ENCODE measurements at places on chromosomes 5 and 9.

GRCh38 chr5:77449981-77450380, 42.1 kb downstream of the WDR41 start:
- DNase-seq: no peak

GRCh38 chr9:99058964-99059921, 45.7 kb upstream of the TGFBR1 start:
- no peak for DNase-seq

- DNase-seq: no peak
Measured at GRCh38 chr5:116234681-116235080, 149.9 kb downstream of the COMMD10 start.

DNA sequence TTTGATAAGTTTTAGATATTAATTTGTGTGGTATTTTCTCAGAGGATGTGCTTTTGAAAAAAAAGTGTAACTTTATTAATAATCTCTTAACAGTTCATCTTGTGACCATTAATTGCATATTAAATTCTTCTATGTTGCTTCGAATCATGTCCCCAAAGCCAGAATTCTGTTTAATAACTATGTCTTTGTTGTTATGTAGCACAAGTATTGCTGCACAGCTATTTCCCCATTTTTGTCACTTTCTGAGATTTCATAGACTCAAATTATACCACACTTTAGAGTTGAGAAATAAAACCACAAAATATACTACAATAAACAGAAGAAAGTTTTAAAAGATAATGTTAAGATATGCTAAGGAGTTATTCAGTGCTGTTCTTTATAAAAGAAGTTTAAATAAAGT, 2.8 kb downstream of the MEF2C start:
- no peak for DNase-seq

- no peak for DNase-seq
Measured at GRCh38 chr9:3308609-3309008, 217.2 kb downstream of the RFX3 start.

- no peak for DNase-seq
Measured at GRCh38 chr5:50694027-50694590, 27.7 kb downstream of the PARP8 start.

DNA sequence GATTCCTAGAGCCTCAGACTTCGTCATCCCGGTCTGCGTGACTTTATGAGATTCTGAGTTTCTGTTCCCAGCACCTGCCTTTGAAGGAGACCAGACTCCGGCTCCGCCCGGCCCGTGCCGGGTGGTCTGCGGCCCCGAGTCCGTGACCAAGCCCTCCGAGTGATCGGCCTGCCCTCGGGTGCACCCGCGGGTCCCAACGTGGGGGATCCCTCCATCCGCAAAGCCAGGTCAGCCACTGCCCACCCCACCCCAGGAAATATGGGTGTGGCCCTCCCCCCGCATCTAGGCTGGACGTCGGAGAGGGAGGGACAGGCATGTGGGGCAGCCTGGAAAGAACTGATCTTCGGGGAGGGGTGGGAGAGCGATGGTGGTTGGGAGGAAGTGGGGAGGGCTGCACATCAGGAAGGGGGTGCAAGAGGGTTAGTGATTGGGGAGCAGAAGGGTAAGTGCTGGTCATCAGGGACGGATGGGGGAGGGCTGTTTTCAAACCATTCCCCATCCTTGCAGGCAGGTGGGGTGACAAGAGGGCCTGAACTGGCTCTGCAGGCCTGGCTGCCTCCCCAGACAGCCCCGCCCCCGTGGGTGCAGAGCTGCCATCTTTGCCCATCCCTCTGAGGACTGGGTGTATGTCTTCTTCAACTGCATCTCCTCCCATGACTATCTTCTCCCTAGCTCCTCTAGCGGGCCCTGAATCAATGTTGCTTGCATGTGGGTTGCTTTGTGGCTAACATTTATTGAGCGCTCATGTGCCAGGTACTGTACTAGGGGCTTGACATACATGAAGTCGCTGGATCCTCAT, 747 bp downstream of the LRSAM1 start:
- DNase-seq: no peak

DNA sequence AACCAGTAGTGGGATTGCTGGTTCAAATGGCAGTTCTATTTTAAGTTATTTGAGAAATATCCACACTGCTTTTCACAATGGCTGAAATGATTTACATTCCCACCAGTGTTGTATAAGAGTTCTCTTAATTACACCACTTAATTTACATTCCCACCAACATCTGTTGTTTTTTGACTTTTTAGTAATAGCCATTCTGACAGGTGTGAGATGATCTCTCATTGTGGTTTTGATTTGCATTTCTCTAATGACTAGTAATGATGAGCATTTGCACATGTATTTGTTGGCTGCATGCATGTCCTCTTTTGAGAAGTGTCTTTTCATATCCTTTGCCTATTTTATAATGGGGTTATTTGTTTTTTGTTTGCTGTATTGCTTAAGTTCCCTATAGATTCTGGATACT, 688.3 kb downstream of the PRR16 start:
- no peak for DNase-seq
